Esophagus squamous epithelium (tissue), 5 donors: ENCODE measurements at places on chromosomes 7 and 10.

DNA sequence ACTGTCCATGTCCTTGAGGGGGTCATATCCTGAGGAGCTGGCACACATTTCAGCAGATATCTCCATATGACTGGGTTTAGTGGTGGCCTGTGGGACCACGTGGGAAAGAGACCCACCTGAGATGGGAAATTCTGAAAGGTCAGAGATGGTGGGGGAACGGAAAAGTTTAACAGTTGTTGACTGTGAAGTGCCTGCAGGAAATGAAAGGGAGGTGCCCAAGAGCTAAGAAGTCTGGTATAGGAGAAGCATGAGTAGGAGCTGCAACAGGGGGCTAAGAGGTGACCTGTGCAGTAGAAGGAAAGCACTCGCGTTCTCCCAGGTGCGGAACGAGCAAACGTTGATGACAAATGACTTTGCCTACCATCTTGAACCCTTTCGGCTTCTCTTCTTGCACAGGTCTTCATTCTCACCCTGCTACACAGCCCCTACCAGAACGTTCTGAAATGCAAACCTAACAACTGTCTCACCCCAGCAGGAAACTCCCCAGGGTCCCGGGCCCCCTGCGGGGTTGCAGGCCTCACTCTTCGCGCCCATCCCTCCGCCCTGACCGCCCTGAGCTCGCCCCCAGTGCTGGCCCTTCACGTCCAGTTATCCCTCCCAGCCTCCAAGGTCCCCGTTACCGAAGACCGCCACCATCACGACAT, 9.8 kb upstream of the FXYD4 start:
- DNase-seq = no peak

DNA sequence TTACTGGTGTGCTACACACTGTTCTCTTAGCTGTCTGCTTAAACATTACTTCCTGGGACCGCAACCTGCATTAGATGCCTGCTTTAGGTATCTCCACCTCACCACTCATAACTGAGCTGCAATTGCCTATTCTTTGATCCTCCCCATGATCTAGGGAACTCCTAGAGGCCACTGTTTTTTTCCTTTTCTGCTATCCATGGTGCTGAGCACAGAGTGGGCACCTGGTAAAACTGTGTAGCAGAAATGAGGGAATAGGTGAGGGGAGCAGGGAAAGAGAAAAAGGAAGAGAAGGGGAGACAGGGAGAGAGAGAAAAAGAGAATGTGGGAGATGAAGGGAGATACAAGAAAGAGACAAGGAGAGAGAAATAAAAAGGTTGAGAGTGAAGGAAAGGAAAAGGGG, 434.9 kb downstream of the ADRA2A start:
- no peak for DNase-seq

GRCh38 chr7:157402911-157403534, 66.2 kb downstream of the DNAJB6 start:
- DNase-seq = no peak

DNA sequence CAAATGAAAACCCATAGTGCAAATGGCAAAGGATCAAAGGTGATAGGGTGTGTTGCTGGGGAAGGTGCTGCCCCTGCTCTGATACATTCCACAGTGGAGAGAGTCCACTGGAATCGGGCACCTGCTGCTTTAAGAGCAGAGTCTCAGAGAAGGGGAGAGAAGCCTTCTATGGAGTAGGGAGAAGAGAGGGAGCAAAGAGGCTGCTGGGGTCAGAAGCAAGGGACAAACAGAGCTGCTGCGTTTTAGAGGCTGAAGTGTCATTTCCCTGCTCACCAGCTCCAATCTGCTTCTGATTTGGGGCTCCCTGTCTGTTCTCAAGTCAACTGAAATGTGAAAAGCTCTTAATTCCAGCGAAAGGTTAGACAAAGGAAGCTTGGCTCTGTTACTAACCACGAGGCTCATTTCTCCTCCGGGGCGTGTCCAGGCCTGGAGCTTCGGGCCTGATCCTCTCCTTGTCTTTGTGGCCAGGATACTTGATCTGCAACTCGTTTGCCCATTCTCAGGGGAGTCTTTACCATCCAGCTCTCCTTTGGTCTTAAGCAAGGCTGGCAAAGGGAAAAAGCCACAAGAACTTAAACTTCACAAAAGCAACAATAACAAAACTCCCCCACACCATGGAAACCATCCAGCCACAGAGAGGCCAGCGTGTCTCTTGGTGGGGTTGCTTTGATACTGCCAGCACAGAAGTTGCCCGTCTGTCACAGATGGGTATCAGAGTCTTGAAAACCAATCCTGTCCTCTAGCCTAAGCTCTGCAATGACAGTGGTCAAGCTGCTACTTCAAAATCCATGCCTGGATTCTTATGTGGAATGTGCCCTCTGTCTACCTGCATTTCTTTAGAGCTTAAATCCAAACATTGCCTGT, 692.6 kb downstream of the SUGCT start:
- no peak for DNase-seq

DNA sequence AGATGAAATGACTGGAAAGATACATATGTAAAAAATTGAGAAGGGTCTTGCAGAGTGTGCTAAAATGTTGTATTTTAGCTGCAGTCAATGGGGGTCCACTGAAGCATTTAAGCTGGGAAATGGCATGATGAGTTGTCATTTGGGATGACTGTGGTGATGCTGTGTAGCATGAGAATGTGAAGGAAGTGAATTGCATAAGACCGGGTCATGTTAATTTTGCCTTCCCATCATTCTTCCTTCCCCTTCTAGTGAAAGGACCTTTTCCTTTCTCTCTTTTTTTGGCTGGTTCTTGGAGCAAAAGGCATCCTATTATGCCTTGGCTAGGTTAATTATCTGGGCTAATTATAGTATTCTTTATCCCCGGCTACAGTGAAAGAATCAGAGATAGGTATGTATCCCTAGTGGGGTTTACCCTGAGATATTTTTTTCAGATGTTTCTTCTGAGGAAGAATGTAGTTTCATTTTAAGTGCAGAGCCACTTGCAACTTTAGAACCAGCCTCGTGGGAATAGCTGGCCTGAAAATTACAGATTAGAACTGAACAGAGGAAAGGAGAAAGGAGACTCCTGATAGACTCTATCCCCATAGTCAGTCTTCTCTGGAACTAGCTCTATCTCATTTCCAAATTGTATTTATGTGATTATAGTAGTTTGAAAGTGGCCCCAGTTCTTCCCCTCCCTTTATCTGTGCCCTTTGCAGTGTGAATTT, 93.6 kb downstream of the HGF start:
- no peak for DNase-seq

GRCh38 chr7:122135275-122135674, 8.8 kb downstream of the AASS start:
- no peak for DNase-seq
